ENCODE measurements at places on chromosomes 5 and 9. TPM values are rescaled to one million over a fixed set of nuclear protein-coding genes. Genes with fewer than 3 reads are reported as not detected.

The CD72 gene
- not detected for total RNA-seq

The IFNK gene
- not detected for total RNA-seq

DNA sequence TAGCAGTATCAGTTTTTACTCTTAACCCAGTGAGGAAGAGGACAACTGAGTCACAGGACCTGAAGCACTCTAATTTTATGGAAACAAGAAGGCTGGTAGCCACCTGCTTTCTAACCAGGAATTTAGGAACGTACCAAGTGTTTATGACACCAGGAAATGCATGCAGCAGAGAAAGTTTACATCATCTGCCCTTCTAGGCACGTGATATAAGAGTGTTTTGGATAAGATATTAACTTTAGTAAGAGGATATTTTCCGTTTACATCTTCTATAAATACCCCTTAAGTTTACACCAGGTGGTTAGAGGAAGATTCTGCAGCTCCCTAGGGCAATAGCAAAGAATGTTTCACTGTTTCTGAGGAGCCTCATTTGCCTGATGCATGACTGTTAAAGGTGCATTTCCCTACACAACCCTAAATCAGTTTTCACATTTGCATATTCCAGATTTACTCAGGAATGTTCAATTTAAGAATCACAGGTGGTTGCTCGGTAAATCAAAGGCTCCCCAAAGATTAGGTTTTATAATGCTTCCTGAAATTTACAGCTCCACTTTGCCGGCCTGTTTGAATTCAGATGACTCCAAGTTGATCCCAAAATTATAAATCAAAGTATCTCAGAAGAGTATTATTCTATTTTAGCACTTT is 1.8 kb downstream of the TSC1 start:
- DNase-seq, result no peak

The PCDHGA12 gene
- total RNA-seq, result 0.20 TPM

DNA sequence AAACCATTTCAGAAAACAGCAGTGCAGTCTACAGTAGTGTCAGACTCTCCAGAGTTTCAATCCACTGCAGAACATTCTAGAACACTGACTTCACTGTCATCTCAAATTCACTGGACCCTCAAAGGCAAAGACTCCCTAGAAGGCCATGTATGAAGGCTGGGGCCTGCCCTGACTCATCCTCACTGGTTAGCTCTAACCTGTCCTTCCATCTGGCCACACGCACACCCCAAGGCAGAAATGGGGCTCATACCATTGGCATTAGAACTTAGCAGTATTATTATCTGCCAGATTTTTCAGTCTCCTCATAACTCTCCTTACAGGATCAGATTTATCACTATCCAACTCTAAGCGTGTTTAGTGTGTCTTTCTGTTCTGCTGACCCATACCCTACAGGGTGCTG is 20.4 kb downstream of the S1PR3 start:
- no peak for DNase-seq

GRCh38 chr9:91082731-91083130 is 279.0 kb downstream of the AUH start:
- DNase-seq, result no peak

DNA sequence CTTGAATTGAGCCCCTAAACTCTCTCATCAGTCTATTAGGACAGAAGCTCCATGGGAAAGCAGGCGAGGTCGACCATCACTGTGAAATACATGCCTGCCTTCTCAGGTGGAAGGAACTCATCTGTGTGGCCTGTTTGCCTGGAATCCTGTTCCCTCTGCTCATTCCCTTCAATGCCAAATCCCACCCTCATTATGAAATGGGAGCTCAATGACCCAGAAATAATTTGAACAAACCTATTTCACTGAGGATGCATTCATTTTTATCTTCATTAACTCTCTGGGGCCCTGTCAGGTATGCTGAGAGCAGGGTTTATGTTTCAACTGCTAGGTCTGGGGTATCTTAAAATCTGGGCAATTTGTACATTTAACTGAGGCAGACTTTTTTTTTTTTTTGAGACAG is 142.2 kb downstream of the MED27 start:
- DNase-seq, result no peak

- DNase-seq, result no peak
These were observed 175.1 kb downstream of the PPP2R2B start for GRCh38 chr5:146703499-146703898.

DNA sequence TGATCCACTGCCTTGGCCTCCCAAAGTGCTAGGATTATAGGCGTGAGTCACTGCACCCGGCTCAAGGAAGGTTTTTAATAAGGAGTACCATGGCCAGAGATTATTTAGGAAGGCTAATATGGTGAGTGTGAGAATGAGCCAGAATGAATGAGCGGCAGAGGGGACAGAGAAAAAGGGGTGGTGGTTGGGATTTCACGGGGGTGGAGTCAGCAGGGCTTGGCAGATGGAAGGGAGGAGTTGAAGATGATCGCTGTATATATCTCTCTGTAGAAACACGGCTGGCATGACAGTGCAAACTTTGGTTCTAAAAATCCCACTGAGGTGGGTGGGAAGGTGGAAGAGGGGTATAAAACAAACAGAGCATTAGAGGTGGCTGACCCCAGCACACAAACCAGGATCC is 176.7 kb upstream of the TBC1D2 start:
- DNase-seq, result no peak

The SOWAHA gene
- total RNA-seq, result not detected

DNA sequence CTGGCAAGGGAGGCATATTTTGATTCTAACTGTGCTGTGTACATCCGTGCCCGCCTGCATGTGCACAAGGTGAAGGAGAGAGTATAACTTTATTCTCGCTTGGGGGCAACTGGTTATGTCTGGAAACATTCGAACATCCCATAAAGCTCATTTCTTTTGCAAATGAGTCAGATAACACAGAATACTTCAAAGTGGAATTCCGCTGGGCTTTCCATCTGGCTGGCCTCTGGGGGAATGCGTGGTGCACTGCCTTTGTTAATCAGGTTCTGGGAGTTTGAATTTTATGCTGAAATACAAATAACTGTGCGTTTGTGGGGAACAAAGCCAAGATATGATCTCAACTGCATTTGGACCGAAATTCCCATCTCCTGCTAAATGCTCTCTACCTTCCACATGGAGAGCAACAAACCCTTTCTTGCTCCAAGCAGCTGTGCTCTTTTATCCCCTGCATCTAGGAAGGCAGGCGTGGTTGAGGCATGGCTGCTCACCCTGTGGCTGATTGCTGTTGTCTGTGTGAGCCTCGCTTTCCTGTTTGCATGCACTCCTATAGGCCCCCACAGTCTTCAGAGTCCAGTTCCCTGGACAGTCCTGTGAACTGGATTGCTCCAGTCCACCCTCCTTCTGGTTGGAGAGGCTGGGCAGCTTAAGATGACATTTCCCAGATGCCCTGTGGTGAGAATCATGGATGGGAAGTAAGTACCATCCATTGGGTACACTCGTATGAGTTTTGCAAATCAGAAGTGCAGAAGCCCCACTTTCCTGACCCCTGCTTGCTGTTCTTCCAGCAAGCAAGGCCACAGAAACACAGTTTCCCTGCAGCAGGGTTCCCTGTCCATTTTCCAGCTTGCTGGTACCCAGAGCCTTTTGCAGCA is 82.9 kb upstream of the ALDH1B1 start:
- DNase-seq, result no peak

DNA sequence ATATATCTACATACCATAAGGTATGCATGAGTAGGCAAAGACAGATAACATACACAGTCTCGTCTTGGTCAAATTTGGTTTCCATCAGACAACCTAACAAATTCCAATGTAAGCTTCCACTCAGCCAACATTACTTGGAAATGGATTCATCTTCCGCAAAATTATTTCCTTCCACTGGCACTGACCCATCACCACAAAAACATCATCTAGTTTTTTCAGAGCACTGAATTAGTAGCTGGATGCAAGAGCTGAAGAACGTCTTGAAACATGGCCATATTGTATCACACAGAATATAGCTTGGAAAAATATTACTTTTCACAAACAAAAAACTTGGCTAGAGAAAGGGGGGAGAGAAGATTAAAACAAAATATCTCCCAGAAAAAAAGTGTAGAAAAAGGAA is 73.5 kb downstream of the EFNA5 start:
- DNase-seq, result no peak

DNA sequence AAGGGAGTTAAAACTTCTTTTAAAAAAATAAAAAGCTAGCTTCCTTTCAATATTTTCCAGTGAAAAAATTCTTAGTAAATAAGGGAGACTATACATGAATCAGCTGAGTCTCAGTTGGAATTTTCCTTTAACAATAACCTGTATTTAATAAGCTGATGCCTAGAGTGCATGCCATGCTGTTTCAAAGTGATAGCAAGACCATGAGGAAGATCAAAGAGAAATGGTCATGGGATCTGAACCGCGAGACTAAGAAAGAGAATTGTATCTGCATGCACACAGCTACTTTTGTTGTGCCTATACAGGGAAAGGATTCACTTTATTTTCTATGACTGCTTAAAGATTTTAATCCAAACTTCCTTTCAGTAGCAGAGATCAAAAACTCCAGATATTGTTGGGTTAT is 2217.0 kb downstream of the MAT2B start:
- DNase-seq, result no peak

DNA sequence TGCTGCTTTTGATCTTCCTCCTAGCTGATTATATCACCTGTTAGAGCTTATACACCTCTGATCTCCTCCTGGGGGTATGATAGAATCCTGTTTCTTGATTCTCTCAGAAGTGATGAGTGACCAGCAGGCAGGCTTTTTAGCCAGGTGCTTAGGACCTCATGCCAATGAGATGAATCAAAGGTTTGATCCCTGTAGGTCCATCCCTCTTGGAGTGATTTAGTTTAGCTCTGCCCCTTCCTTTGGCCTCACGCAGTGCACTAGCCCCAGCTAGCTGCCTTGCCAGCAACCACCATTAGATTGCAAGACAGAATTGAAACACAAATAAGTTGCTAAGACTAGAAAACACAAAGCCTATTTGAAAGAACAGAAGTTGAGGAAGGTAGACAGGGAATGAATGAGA is 84.4 kb downstream of the ZSWIM6 start:
- no peak for DNase-seq

- DNase-seq, result no peak
These were observed 62.1 kb downstream of the BASP1 start for GRCh38 chr5:17279487-17279886.

- DNase-seq, result no peak
These were observed 92.8 kb downstream of the NFIB start for GRCh38 chr9:14221119-14221518.
